ENCODE measurements at places on chromosomes 3 and 15. TPM values are rescaled to one million over a fixed set of nuclear protein-coding genes. Genes with fewer than 3 reads are reported as not detected.

GRCh38 chr3:43695443-43695842 lies 4.7 kb downstream of the ABHD5 start:
- no peak for DNase-seq

GRCh38 chr3:114005481-114005880 lies 50.8 kb downstream of the CCDC191 start:
- no peak for DNase-seq

ASB14 gene
- 0.26 TPM for total RNA-seq

PLCH1 gene
- total RNA-seq: 4.1 TPM

GRCh38 chr3:36493051-36493450 lies 112.7 kb downstream of the STAC start:
- DNase-seq: no peak

DNA sequence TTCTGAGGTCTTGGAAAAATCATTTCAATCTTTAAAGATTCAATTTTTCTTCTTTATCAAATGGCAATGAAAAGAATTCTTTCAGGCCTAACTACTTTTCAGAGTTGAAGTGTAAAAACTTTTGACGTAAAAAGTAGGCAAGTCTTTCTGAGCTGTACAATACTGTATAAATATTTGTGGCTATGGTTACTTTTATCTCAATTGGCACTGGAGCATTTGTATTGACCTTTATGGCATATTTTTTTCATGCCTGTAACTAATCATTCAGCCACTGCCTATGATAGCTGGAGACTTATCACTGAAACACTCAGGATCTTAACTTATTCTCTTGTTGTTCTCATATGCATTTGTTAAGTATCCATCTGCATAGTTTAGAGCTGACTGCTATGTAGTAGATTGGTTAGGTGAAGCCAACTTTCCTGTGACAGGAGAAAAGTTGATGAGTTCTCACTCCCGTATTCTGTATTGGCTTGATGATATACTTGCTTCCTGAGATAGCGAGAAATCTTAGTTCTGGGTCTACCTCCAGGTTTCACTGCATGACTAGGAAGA lies 290.4 kb upstream of the TBL1XR1 start:
- DNase-seq: no peak

- no peak for DNase-seq
These were observed 106.6 kb upstream of the TMC3 start for GRCh38 chr15:81480645-81481053.

DNA sequence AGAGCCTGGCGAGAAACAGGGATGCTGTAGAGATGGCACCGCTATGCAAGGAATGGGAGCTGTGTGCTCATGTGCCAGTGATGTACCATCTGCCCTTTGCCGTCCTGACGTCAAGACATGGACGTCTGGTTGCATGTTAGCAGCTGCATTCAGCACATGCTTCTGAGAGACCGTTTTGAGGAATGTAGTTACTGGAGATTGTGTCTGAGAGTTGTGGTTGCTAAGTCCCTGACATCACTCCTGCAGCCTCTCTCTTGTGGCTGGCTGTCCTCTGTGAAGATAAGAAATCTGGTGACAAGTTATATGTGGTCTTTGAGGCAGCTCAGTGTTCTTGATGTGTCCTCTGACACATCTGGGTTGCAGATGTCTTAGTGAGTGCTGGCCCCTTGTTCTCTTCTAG lies 165.1 kb downstream of the APBA2 start:
- DNase-seq: no peak

- DNase-seq: no peak
These were observed 1052.4 kb downstream of the TUSC7 start for GRCh38 chr3:117761703-117762620.

GRCh38 chr15:42549032-42549491 lies 424 bp downstream of the HAUS2 start:
- DNase-seq: no peak

DNA sequence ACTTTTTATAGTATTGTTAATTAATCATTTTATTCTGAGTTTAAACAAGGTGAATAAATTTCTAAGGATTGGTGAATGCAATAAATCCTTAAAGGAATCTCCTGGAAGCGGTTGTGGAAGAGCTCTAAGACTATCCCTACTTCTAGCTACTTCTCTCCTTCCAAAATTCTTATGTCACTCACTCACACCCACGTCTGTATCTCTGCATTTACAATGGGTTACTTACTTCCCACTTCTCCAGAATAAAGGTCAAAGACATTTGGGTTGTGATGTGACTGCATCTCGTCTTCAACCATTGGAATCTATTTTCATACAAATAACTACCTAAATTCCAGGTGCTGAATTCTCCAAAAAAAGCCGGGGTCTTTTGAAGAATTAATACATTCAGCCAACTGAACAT lies 234.2 kb upstream of the MDFIC2 start:
- DNase-seq: no peak

DNA sequence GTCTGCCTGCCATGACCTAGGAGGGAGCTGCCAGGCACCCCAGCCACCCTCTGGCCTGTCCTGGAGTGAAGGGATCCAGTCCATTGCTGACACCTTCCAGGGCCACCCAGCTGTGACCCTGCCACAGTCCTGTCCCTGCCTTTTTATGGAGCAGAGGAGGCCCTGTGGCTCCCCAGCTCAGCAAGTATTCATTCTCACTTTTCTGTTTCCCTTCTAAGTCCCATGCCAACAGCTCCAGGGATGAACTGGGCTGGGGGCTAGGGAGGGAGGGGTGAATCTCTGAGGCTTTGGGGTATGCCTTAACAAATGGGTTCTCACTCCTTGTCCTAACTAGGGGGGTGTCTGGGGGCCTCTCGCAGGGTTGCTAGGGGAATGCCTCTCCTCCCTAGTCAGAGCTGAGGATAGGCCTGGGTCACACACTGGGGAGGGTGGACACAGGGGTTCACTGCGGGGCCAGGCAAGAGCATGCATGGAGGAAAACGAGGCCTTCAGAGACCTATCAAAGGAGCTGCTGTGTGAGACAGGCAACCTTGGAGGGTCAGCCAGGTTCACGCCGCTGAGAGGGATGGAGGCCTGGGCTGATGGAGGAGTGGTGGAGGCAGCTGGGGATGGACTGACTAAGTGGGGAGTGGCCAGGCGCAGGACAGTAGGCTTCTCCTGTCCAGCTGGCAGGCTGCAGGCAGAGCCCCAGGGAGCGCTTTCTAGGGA lies 31.8 kb downstream of the EPHB3 start:
- no peak for DNase-seq

CPNE9 gene
- 0.31 TPM for total RNA-seq

CTXN2 gene
- not detected for total RNA-seq

GRCh38 chr3:112334691-112335433 lies 1.9 kb downstream of the CD200 start:
- no peak for DNase-seq

DNA sequence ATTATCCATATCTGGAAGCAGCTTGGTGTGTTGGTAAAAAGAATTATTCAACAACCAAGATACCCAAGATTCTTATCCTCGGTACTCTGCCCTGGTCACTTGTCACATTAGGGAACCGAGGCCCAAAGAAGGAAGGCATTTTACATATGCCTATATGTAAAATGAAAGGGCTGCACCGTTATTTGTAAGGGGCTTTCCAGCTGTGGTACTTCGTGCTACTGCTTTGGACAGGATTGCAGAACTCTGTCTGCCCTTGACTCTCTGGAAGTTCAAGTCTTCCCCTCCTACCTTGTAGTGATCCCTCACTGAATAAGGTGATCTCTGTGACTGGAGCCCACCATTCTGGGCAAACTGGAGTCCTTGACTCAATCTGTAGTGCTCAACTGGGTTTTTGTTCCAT lies 198.9 kb upstream of the TOPAZ1 start:
- no peak for DNase-seq

PRKCI gene
- total RNA-seq: 20.6 TPM

DNA sequence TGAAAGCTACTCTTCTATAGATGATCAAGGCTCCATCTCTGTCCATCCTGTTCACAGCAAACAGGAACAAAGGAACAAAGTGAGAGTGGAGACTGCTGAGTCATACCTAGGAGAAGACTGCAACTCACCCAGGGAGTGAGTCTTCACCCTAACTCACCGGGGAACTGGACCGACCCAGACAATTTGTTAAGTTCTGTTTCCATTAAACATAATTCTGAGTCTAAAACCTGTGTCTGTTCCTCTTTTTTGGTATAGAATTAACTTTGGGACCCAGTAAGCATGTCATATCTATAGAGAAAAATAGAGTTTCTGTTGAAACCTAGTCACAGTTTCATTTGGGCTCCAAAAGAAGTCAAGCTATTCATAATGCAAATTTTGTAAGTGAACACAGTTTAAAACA lies 21.6 kb downstream of the CCDC80 start:
- DNase-seq: no peak

Measured in right cardiac atrium (tissue), 5 donors.